ENCODE measurements at places on chromosomes 13 and 19.

DNA sequence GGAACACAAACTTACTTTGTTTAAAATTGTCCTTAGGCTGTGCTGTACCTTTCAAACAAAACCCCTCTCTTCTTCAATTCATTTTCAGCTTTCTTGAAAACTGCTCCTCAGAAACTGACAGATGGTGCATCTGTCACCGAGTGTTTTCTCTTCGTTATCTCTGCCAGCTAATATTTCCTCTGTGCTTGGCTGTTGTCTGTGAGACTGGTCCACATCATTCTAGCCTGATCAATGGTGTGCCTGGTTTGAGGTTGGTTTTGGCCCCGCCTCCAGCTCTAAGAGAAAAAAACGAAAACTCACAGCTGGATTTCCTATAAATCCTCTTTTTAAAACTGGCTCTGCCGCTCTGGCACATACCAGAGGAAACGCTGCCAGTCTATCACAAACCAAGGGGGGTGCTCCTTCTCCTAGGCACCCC lies 79.7 kb downstream of the STARD13 start:
- DNase-seq = no peak

- no peak for DNase-seq
Observed at GRCh38 chr13:52947921-52948373, 80.7 kb upstream of the OLFM4 start.

- no peak for DNase-seq
Observed at GRCh38 chr13:22161871-22162270, 491.0 kb downstream of the FGF9 start.

- DNase-seq = no peak
Observed at GRCh38 chr19:19956434-19957075, 55.8 kb downstream of the ZNF93 start.

DNA sequence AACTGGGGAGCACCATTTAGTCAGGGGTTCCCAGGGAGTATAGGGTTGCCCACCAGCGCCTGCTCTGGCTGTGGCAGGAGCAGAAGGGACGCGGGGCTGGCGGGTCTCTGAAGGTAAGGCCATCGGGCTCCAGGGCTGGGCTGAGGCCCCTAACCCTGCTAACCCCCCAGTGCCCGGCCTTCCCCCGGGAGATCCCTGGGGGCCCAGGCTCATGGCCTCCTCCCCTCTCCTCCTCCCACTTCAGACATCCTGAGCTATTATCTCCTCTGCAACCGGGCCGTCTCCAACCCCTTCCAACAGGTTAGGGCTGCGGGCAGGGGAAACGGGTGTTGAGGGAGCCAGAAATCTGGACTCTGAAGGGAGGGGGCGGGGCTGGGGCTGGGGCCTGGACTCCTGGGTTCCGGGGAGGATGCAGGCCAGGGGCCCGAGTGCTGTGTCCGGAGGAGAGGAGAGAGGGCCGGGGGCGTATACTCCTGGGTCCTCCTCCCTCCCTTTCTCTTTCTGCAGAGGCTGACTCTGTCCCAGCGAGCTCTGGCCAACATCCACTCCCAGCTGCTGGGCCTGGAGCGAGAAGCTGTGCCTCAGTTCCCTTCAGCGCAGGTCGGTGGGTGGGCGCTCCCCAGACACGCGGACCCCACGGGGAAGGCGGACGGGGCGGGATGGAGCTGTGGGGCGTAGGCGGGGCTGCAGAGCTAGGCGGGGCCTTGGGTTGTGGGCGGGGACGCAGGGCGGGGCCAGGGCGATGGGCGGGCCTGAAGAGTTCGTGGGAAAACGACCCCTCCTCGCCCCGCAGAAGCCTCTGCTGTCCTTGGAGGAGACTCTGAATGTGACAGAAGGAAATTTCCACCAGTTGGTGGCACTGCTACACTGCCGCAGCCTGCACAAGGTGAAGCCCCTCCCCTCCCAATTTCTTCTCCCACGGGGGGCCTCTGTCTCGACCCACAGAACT lies 15.3 kb downstream of the TTYH1 start:
- DNase-seq = no peak

GRCh38 chr13:111623743-111624505 lies 303.5 kb downstream of the TEX29 start:
- no peak for DNase-seq

DNA sequence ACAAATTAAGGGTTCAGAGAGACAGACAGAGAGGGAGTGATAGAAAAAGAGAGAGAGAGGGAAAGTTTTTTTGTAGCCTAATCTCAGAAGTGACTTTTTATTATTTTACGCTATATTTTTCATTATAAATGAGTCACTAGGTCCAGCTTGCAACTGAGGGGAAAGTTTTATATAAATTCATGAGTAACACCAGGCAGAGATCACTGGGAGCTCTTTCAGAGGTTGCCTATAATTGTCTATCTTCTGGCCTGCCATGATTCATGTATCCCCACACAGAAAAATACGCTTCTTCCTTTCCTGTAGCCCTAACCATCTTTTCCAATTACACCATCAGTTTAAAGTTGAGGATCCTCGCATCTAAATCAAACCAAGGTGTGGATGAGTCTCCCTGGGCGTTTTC lies 467.9 kb downstream of the SLITRK1 start:
- DNase-seq = no peak

DNA sequence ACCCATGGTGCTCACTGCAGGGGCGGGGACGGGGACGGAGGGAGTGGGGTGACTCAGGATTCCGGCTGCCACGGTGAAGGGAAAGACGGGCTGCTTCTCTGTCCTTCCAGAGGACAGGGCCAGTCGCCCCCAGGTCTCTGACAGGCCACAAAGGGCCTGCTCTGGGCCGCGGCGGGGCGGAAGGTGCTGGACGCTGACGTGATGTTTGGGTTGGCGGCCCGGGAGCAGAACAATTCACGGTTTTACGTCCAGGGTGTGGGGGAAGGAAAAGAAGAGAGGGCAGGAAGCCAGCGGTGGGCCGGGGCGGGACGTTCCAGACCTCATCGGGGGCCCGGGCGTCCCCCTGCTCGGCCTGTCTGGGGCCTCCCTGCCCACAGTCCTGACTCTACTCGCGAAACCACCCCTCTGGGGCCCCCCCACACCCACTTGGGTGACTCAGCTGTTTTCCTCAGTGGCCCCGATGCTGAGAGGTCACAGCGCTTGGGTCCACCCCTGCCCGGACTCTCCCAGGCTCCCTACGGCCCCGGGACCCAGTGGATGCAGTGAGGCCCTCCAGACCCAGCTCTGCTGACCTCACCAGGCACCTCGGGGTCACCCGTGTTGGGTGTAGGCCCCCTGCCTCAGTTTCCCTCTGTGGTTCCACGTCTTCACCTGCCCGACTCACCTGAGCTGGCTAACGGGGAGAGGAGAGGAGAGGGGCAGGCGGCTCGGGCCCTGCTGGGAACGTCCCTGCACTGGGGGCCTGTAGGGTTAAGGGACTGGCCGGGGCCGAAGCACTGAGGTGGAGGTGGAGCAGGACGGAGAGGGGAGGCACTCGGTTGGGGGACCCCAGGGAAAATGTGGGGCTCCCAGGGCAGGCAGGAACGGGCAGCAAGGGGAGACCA lies 29.2 kb downstream of the PIP5K1C start:
- no peak for DNase-seq

- DNase-seq = no peak
Observed at GRCh38 chr19:35608251-35608650, 4.3 kb upstream of the HAUS5 start.

DNA sequence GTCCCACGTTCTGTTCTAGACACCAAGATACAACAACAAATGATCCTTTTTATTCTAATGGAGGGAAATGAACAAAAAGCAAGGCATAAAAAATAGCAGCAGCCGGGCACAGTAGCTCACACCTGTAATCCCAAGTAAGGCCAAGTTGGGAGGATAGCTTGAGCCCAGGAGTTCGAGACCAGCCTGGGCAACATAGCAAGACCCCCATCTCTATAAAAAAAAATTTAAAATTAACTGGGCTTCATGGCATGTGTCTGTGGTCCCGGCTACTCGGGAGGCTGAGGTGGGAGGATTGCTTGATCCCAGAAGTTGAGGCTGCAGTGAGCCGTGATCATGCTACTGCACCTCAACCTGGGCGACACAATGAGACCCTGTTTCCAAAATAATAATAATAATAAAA lies 1.0 kb downstream of the MIA start:
- DNase-seq = no peak

- peak; percentile 1 for DNase-seq
Observed at GRCh38 chr13:75581874-75582640, 32.5 kb downstream of the UCHL3 start.

DNA sequence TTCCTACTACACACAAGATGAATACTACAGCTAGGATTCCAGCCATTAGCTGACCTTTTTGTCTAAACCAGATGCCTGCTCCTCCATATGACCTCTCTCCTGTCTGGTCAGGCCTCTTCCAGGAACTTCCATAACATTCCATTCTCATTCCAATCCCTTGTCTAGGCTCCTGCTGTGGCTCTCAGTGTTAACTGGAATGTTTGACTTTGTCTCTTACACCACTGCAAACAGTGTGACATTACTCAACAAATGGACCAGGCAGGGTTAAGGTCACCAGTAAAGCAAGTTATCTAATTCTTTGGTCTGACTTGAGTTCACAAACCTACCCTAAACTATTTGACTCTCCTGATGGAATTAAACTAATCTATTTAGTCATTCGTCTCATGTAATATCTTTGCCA lies 2.1 kb upstream of the GPC6 start:
- DNase-seq = no peak

GRCh38 chr19:48784527-48784926 lies 26.3 kb downstream of the BCAT2 start:
- no peak for DNase-seq

DNA sequence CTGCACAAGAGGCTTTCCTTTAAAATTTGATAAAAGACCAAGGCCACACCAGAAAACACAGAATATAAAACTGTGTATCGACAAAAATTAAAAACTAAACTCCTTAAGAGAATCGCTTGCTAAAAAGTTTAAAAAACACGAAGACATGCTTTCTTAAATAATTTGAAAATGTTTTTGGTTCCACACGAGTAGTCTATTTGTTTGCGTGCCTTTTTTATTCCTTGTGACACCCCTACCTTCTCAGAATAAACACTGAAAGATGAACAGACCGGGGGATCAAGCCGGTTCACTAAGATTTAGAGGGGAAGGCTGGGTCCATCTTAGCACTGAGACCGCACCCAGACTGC lies 256.4 kb upstream of the STARD13 start:
- no peak for DNase-seq

DNA sequence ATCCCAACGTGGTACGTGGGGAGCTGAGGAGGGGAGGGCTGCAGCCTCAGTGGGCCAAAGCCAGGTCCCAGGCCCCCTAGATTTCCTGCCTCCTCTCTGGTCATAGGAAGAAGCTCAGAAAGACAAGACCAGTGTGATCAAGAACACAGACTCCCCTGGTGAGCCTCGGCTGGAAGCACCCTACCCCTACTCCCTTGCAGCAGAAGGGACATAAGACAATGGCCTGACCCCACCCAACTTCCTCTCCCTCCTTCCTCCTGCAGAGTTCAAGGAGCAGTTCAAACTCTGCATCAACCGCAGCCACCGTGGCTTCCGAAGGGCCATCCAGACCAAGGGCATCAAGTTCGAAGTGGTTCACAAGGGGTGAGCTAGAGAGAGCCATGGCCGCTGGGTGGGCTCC lies 11.5 kb downstream of the PODNL1 start:
- no peak for DNase-seq

DNA sequence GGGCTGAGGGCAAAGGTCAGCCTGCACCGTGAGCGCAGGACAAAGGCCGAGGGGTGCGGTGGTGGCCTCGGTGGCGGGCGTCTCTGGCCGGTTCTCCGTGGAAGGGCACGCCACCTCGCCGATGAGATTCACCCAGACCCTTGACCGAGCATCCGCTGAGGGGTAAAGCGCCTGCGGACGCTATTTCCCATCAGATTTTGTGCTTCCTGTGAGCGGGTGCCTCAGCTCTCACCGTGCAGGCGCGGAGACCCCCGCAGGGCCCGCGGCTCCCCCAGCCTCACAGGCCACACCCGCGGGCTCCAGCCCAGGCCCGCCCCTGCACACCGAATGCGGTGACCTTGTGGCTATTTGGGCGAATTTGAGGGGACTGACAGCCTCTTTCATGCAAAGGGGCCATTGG lies 348.0 kb downstream of the TEX29 start:
- DNase-seq = no peak

DNA sequence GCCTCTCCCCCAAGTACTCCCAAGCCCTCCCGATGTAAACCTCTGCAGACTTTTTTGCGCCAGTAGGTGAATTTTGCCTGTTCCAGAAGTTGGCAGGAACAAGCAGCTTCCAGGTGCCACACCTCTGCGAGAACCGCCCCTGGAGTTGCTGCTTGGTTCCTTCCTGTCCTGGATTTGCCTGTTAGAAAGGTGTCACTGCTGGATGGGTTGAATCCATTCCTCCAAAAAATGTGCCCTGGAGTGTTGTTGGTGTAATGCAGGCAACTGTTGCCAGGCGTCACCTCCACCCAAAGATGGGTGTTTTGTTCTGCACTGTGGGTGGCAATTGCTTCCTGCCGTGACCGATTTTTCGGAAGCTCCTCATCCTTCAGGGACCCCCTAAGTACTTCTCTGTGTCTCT lies 5.7 kb downstream of the PGPEP1 start:
- DNase-seq = no peak

GRCh38 chr13:30864433-30865122 lies 41.5 kb upstream of the MEDAG start:
- DNase-seq = no peak

- DNase-seq = no peak
Observed at GRCh38 chr13:33541456-33541855, 255.9 kb upstream of the STARD13 start.

DNA sequence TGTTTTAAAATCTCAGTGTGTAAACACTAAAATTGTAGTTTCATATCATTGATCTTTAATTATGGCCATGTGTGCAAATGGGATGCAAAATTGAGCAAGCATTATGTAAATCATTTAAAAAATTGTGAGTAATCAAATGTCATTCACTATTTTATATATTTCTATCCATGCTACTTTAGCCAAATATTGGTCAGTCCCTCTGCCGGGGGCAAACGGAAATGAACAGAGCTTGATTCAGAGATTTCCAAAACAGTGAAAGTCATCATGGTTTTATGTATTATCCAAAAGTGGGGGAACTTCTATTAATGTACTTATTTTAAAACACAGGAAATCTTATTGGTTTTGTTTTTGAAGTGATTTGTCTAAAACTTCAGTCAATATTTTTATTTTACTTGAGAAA lies 219.1 kb downstream of the IRS2 start:
- no peak for DNase-seq

DNA sequence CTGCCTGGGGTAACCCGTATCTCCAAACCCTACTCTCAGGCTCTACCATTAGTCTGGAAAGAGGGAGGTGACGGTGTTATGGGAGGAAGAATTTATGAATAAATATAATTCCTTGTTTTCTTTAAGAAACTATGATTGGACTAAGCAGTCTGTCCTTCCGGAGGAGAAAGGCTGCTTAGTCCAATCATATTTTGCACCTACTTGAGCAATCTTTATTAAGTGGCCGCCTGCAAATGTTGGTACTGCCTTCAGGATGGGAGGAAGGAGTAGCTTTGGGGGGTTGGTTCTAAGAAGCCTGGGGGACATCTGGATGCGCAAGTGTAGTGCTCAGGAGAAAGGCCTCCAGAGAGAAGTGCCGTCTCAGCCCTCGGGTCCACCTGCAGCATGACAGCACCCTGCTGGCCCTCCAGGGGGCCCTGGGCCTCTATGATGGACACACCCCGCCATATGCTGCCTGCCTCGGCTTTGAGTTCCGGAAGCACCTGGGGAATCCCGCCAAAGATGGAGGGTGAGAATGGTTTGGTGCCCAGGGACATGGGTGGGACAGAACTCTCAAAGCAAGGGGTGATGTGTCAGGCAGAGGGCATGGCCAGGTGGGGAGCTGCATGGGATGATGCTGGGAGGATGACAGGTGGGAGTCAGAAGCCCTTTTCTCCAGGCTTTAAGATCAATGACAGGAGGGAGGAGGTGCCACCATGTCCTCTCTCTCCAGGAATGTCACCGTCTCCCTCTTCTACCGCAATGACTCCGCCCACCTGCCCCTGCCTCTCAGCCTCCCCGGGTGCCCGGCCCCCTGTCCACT lies 4.1 kb downstream of the ACP4 start:
- DNase-seq = no peak
